CD4-positive, alpha-beta T cell treated with Interleukin-15 for 4 hours (primary cell): ENCODE measurements at places on chromosomes 2 and 18.
A peak's percentile ranks its signal among the peaks of the same experiment; 100 is the strongest.

DNA sequence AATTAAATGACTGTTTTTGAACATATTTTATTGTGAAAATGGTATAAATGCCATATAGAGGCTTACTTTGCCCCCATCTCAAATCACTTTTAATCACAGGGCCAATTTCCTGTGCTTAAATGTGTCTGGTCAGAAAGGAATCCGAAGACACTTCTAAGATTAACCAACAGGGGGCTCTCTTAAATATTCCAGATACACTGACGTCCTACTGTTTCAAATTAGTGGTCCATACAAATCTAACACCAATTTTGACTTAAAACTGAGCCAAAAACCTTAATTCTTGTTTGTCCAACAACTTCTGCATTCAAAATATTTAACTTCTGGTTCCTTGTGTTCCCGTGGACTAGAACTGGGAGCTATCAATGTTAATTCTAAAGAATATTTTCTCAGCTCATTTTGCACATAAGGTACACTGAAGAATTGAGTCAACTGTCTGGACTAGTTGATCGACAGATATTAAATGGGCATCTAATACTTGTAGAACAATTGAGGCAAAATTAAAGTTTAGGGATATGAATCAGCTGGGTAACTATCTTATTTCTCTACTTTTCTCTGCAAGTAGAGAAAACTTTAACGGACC lies 557.5 kb downstream of the ARHGAP15 start:
- peak; percentile 30 for DNase-seq

GRCh38 chr2:18871430-18871829 lies 282.1 kb upstream of the NT5C1B start:
- DNase-seq: no peak

- no peak for DNase-seq
These were observed 101.7 kb upstream of the TFCP2L1 start for GRCh38 chr2:121386707-121387106.

- DNase-seq: no peak
These were observed 40.8 kb downstream of the TSN start for GRCh38 chr2:121796239-121796638.

DNA sequence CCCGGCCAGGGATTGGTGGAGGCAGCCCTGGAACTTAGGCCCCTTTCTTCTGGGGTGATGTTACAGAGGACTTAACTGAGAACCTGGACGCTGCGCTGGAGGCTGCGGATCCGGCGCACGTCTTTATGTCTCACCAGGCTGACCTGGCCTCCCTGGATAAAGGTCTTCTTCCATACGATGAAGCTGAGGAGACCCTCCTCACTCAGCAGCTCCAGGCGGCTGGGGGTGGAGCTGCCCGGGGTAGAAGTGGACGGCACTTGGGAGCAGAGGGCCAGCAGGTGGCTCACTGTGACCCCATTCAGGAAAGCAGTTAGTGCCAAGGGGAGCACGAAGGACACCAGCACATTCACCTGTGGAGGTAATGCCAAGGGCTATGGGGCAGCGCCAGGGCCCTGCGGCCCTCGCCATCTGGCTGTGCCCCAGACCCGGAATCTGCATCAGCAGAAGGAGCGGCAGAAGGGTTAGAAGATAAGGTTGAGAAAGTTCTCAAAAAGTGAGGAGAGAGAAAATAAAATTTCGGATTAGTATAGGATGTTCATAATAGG lies 8.0 kb downstream of the NTSR2 start:
- no peak for DNase-seq

DNA sequence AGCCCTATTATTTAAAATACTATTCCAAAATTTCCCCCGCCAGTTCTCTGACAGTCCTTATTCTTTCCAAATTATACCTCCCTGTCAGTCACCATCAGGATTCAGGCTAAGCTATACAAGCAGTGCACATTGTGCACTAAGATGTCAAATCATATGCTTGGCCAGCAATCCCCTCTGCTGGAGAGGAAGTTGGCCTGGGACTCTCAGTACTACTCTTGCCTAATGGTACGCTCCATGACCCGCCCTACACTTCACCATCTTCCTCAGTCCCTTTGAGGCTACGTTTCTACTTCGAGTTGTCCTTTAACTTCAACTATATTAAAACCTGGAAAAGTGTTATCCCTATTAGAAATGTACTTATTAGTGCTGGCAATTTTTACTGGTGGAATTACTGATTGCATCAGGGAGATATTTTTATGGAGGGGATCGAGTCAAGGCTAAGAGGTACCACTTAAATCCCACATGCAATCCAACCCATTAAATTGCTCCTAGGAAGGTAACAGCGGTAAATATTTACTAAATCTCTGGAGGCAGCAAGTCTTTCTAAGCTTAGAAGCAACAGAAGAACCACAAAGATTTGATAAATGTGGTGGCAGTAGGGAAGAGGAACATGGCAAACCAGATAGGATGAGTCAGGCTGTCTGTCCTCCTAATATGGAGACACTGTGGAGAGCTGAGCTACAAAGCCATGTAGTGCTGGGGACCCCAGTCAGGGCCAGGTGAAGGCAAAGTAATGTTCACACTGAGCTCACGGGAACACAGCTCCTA lies 2.7 kb downstream of the USP40 start:
- DNase-seq: no peak

DNA sequence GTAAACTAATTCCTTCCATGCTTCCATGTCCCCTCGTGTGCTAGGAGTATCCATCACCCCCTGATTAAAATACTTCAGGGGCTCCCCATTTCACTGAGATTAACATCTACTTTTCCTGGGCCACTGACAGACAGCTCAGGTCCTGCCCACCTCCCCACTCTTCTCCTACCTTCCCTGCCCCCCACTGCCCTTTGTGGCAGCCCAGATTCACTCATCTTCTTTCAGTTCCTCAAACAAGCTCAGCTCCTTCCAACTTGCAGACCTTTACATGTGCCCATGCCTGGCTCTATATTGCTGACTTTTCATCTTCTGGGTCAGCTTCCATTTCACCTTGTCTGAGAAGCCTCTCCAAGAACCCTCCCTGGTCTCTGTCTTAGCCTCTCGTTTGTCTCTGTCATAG lies 12.0 kb downstream of the RUFY4 start:
- DNase-seq: no peak

- peak; percentile 21 for DNase-seq
These were observed 58.7 kb upstream of the SP3 start for GRCh38 chr2:174023591-174024523.

GRCh38 chr2:112572005-112572404 lies 12.4 kb upstream of the CHCHD5 start:
- no peak for DNase-seq

DNA sequence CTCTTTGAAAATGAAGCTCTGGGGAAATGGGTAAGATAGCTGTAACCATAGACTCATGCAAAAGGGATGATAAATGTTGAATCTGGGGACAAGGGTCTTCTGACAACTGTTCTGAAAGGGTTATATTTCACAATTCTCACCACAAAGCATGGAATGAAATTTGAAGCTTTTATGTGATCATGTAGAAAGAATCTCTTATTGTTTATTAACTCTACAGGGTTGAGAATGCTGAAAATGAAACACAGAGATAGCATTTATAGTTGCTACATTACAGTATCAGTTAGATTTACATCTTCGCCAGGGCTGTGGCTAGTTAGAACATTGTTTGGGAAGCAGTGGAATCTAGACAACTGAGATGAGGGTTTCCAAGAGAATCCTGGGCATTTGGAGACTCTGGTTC lies 97.4 kb upstream of the LHCGR start:
- no peak for DNase-seq

DNA sequence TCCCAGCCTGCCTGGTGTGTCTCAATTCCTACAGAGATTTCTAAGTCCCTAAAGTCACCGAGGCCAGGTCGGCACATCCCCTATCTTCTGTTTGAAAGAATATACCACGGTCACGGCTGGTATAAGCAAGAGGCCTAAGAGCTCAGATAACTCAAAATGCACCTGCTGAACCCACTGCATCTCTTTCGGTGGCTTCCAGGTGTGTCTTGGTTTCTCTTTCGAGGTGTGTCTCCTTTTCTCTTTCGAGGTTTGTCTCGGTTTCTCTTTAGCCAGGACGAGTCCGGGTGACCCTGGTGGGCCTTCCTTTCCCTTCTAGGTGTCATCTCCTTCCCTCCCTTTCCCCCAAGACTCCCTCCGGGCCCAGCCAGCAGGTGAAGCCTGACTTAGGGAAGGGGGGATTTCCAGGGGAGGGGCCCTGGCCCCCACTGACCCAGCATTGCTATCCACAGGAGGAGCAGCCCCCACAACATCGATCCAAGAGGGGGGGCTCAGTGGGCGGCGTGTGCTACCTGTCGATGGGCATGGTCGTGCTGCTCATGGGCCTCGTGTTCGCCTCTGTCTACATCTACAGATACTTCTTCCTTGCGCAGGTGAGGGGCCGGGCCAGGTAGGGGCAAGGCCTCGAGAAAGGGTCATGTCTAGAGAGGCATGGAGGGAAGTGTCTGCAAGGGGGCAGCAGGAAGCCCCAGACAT lies 8.4 kb downstream of the ITM2C start:
- no peak for DNase-seq

DNA sequence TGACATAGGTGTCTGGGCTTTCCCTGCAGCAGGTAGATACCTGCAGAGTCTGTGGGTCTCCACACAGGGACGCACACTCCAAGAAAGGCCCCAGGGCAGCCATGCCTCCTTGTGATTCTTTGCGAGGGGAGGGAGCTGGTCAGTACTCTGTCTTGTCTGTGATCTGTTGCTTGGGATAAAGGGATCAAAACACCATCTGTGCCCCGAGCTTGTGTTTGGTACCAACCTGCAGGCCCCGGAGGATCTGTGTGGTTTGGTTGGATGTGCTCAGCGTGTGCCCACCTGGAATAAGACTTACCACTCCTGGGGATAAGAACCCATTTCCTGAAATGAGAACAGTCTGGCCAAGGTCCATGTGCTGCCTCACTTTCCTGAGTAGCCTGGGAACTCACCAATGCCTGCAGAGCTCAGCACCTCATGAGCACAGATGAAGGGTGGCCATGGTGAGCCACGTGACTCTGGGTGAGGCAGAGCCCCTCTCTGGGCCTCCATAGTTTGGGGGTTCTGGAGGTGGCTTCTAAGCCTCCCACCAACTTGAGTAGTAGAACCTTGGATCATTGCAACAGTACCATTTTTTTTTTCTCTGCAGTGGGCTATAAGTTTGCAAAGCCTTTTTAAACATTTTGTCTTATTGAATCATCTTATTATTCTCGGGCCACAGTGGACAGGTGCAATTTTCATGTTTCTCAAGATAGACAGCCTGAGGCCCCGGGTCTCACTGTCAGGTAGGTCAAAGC lies 134.8 kb downstream of the DDX1 start:
- DNase-seq: no peak

DNA sequence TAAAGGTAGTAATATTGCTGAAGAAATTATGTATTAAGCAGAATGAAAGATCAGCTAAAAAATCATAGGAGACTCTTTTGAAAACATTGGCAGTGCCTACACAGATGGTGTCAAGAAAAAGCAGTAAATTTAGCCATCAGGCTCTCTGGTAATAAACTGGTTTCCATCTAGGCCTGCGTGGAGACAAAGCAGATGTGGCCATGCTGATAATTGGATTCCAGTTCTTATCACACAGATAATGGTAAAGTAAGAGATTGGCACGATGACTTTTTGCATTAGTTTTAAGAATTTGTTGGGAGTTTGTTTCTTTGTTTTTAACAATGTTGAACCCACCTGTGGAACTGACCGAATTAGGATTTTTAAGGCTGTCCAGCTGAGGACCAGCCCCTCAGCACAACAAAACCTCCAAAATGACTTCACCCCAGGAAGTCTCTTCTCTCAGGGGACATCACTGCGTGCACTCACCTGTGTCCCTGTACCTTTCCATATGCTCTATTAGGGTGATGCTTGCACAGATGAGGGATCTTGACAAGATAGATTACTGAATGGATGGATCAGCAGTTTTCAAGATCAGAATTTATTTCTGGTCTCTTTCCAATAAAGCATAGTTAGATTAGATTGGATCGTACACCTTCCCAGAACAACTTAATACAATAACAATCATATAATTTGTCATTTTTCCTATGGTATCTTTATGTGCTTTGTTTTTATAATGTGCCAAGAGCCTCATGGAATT lies 69.1 kb upstream of the DNAJC10 start:
- DNase-seq: no peak

DNA sequence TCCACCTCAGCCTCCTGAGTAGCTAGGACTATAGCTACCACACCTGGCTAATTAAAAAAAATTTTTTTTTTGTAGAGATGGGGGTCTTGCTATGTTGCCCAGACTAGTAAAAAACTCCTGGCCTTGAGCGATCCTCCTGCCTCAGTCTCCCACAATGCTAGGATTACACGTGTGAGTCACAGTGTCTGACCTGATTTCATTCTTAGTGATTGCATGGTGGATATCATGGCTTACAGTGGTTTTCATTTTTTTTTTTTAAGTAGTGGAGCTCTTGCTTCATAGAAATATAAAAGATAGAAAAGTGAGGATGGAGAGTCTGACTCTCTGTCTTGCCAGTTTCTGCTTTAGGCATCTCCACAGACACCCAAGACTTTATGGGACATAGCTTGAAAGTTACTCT lies 83.6 kb downstream of the CDC42EP3 start:
- no peak for DNase-seq
